ENCODE measurements at places on chromosomes 16 and 17.

DNA sequence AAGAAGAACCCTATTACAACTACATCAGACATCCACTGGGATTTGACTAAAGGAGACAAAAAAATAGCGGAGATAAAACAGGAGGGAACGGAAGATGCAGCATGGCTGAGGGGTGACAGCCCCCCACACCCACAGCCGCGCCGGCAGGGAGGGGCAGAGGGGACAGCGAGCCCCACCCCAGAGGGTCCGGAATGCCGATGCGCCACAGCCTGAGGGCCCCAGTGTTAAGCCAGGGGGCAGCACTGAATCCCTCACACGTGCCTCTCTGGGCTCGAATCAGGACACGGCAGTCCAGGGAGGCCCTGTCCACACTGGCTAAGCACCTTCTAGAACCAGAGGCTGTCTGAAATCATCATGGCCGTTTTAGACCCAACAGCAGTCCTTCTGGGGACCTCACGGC, 18.8 kb downstream of the MAP1LC3B start:
- no peak for DNase-seq

DNA sequence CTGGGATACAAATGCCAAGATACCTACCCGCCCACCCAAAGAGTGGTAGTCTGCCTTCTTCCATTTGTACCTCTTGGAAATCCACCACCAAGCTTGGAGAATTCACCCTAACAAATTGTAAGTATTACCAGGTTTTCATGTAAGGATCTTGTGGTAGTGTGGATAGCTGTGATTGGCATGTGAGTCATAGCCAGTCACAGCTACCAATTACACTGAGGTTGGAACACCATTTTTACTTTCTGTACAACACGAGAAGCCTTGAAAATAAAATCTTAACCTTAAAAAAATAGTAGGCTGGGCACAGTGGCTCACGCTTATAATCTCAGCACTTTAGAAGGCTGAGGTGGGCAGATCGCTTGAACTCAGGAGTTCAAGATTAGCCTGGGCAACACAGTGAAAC, 18.5 kb upstream of the SLC35G3 start:
- no peak for DNase-seq

- no peak for DNase-seq
These were observed 733 bp downstream of the CHRNB1 start for GRCh38 chr17:7445619-7445968.

GRCh38 chr16:1159973-1160772, 7.3 kb downstream of the CACNA1H start:
- no peak for DNase-seq

GRCh38 chr16:4209666-4210065, 32.2 kb downstream of the SRL start:
- DNase-seq = no peak

GRCh38 chr16:55323637-55324271, at the start of gene IRX6:
Gene IRX6 (plus strand): TSS chr16:55324203. CDS start chr16:55325092, 889 bp downstream.
- no peak for DNase-seq

Measured in stimulated activated CD4-positive, alpha-beta T cell treated with anti-CD3 and anti-CD28 coated beads, TNF-alpha, amount 100 ng/mL, for 1 hour (primary cell).